Neural crest cell (in vitro differentiated cells): ENCODE measurements at places on chromosomes 12 and 14.

DNA sequence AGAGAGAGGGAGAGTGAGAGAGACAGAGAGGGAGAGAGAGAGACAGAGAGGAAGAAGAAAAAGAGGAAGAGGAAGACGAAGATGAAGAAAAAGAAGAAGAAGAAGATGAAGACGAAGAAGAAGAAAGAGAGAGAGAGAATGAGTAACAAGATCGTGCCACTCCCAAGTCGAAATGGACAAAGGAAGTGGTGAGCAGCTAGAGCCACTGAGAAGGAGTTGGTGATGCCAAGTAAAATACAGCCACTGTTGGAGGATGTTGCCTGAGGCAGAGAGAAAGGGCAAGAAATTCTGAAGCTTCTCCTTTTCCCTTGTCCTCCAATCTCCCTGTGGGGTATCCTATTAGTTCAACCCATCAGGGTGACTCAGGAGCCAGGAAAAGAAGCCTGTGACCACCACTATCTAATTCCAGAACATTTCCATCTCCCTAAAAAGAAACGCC lies 12.5 kb upstream of the ANAPC5 start:
- no peak for DNase-seq

- DNase-seq, result peak; percentile 37
Observed at GRCh38 chr14:105490267-105490571, 827 bp upstream of the TEDC1 start.

GRCh38 chr14:99479906-99480869 lies at the start of gene SETD3:
Gene SETD3, minus strand, starts transcription at chr14:99480859. Its CDS starts 15,054 bp downstream, at chr14:99465805.
- DNase-seq, result peak; percentile 27

DNA sequence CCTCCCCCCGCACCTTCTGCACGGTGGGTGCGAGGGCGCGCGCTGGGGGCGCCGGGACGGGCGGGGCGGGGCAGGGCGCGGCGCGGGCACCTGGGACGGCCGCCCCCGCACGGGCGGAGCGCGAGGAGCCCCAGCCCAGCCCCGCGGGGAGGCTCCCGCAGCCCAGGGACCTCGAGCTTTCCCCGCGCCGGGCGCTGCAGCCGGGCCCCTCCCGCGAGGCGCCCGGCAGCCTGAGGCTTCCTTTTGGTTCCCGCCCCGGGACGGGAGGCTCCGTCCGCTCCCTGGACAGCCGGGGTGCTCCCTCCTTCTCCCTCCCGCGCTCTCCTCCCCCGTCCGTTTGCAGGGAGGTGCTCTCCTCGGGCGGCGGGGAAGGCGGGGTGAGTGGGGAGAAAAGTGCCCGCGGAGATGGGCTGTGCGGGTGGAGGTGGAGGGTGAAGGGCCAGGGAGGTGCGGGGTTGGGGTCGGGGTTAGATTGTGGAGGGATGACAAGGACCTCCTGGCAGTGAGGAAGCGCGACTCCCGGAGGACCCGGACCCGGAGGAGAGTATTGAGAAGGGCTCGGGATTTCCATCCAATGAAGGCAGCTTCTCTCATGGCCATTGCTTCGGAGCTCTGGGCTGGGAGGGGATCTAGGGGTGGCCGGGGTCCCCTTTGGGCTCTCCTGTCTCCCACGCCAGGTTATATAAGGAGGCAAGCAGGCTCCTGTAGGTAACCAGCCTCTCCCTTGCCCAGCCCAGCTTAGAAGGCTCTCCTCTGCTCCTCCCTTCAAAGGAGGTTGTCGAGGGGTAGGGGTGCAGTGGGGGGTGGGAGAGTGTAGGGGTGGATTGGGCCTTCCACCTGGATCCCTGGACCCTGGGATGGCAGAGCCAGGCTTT lies 645 bp downstream of the JDP2 start:
- DNase-seq, result peak; percentile 7

DNA sequence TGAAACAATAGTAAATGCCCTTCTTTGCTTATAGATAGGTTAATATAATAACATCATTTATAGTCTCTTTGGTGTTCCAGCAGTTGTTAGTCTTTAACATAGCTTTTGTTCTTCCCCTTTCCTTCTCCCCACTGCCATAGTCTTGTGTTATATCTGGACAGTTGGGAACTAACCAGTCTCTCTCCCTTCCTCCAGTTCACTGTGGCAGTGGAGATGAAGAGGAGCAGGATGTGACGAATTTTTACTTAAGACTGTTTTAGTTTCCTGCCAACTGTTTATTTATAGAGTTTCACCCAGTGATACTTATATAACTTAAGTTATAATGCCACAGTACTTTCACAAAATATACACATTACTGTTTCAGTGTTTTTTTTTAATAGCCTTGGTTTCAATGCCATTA lies 277.4 kb downstream of the PDZRN4 start:
- no peak for DNase-seq

GRCh38 chr12:24396224-24396623 lies 446.8 kb upstream of the SOX5 start:
- DNase-seq, result no peak

- DNase-seq, result no peak
Observed at GRCh38 chr12:62739266-62740015, 195.5 kb downstream of the PPM1H start.

DNA sequence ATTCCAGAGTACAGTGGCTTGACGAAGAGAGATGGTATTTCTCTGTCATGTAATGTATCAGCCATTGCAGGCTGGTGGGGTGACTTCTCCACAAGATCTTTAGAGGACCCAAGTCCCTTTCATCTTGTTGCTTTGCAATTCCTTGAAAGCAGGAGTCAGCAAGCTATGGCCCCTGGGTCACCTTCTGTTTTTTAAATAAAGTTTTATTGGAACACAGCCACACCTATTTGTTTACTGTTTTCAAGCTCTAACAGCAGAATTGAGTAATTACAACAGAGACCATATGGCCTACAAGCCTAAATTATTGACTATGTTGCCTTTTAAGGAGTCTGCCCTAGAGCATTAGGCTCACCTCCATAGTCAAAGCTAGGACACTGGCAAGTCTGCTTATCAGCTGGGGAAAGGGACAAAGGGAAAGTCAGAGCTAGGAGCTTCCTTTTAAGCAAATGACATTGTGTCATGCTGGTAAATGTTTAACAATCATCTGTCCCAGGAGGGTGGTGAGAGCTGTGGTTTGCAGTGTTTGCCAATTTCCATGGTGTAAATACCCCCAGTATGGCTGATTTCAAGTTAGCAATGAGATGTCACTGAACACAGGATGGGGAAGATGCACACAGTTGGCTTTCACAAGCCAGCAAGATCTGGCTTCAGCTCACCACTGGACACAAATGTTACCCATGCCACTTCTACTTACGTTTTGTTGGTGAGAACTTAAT lies 87.7 kb upstream of the PWP1 start:
- no peak for DNase-seq

DNA sequence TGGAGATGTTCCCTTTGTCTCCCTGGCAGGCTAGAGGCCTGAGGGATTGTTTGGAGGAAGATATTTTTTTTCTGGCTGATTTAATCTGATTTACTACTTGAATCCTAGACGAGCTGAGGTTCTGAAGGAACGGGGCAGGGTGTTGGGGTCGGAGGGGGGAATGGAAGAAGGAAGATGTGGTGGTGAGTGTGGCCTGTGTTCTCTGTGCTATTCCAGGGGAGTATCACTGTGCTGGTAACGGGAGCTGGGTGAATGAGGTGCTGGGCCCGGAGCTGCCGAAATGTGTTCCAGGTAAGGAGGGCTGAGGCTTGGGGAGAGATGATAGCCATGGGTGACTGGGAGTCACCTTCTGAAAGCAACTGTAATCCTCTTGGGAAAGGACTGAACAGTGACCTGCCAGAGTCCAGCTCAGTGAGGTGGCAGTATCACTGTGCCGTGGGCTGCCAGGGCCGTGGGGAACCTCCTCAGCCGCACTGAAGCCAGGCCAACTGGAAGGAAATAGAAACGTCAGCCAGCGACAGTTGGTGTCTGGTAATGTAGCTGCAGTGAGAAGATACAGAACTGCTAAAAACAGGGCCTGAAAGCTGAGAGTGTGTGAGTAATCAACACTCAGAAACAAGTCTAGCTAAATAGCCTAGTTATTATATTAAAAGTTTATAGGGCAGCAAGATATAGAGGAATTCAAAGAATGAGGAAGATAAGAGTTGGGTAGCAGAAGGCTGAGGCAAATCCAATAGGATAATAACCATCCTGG lies 7.9 kb downstream of the C1S start:
- no peak for DNase-seq

DNA sequence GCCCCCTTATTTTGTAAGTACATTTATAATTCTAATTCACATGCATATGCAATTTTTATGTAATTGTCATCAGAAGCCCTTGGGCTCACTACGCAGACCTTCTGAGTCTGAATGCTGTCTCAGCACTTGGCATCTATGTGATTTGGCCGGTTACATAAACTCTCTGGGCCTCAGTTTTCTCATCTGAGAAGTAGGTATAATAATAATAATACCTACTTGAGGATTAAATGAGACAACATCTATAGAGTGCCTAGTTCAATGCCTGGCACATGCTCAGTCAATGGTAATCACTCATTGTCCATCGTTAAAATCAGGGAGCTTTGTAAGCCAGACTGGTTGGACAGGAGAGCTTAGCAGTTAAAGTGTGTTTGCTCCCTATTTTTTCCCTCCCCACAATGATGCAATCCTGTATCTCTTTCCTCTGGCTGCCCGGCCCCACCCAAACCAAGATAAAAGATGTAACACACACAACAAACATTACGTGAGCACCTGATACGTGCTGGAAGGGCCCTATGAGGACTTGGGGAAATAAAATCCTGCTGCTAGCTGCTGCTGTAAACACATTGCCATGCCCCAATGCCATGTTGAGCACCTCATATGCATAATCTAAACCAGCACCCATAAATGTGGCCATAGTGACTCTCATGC lies 235.0 kb downstream of the CRADD start:
- DNase-seq, result no peak

- DNase-seq, result no peak
Observed at GRCh38 chr12:31897781-31898503, 61.3 kb upstream of the RESF1 start.

DNA sequence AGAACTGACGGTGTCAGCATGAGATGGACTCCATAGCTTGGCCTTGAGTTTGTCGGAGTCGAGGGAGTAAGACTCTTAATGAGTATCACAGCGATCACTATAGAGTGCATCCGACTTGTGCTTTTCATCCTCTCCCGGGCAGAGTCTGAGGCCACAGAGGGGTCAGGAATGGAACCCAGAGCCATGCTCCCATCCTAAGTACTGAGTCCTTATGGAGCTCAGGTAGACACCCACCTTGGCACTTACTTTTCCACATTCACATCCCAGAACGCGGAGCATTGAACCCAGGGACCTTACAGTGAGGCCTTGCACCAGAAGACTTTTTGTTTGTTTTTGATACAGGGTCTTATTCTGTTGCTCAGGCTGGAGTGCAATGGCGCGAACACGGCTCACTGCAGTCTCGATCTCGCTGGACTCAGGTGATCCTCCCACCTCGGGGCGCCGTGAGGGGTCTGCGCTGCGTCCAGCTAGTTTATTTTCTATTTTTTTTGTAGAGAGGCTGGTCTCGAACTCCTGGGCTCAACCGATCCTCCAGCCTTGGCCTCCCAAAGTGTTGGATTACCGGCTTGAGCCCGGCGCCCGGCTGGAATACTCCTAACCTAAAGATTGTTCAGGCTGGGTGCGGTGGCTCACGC lies 719 bp upstream of the SRSF9 start:
- no peak for DNase-seq

- no peak for DNase-seq
Observed at GRCh38 chr12:72273851-72274351, 1.7 kb downstream of the TRHDE start.

GRCh38 chr12:9729082-9729481 lies 3.8 kb downstream of the CLECL1 start:
- no peak for DNase-seq

DNA sequence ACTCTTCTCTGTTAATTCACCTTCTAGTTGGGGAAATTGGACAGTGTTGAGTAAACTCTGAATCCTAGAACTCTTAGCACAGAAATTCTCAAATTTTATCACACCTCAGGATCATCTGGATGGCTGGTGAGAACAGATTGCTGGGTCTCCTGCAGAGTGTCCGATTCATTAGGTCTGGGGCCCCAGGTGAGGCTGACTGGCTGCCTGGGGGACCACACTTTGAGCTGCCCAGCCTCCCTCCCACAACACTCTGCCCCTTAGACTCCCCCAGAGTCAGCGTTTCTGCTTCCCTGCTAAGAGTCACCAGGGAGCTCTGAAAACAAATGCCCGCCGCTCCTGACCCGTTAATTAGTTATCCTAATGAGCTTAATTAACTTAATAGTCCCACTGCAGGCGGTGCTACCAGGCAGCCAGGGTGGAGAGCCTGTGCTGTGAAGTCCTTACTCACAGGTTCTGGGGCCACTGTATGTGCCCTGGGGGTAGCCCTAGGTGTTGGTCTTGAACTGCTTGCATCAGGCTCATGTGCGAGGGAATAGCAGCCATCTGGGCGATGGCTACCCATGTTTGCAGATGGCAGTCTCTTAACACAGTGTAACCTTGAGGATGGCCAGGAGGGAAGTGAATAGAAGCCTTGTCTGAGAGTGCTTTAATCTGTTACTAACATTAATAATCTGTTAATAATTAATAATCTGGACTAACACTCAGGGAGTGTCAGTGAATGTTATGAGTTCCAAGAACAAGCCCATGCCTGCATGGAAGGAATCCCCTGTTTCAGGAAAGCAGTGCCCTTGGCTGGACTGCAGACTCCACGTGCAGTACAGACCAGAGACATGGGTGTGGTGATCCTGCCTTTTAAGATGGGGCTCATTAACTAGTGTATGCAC lies 35.6 kb downstream of the AACS start:
- DNase-seq, result no peak

DNA sequence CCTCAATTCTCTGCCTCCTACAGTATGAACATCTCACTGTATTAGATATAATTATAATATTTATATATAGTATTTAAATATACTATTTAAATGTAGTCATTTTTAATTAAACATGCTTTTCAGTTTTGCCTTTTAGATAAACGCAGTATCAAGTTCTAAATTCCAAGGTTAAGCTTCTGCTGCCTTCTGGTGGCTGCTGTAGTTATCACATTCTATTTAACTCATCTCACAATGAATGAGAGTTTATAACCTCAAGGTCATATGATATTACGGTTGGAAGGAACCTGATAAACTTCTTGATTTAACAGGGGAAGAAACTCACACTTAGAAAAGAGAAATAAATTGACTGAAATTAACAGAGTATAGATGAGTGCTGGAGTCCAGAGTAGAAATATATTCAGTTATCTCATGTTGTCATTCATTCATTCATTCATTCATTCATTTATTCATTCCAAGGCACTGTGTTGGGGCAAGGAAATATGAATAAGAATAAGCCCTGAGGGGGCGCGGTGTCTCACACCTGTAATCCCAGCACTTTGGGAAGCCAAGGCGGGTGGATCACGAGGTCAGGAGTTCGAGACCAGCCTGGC lies 31.9 kb downstream of the GUCY2C start:
- DNase-seq, result no peak

DNA sequence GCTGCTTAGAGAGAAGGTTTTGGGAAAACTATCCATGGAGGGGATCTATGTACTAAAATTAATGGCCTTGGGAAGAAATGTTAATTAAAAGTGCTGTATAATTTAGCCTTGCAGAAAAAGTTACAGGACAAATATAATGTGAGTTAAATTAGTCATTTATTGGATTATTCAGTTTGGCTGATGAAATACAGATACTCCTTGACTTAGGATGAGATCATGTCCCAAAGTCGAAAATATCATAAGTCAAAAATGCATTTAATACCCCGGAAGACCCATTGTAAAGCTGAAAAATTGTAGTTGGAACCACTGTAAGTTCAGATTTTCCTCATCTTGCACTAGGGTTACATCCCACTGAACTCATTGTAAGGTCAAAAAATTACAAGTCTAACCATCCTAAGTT lies 9.7 kb downstream of the RTRAF start:
- DNase-seq, result no peak
